ENCODE measurements at places on chromosomes 3 and 15.

GRCh38 chr15:25946241-25946805 lies 83.2 kb upstream of the ATP10A start:
- no peak for DNase-seq

DNA sequence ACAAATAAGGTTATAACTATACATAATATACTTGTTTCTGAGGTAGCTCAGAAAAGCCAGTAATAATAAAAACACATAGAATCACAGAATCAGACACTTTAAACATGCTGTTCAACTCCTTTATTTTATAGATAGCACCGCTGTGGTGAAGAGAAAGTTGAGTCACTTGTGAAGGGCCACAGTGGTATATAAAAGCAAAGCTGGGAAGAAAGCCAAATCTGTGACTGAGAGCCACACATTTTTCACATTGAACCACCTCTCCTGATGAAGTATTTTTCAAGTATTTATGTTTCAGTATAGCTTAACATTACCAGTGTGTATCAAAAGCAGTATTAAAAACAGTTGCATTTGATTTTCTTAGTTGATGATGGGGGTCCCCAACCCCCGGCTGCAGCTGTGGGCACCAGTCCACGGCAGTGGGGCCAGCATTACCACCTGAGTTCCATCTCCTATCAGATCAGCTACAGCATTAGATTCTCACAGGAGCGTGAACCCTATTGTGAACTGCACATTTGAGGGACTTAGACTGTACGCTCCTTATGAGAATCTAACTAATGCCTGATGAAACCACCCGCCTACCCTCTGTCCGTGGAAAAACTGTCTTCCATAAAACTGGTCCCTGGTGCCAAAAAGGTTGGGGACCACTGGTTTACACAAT lies 46.2 kb downstream of the TBL1XR1 start:
- DNase-seq = no peak

- DNase-seq = no peak
Observed at GRCh38 chr3:9916346-9916733, 558 bp upstream of the IL17RC start.

- DNase-seq = no peak
Observed at GRCh38 chr3:13235897-13236296, 162.7 kb upstream of the IQSEC1 start.

DNA sequence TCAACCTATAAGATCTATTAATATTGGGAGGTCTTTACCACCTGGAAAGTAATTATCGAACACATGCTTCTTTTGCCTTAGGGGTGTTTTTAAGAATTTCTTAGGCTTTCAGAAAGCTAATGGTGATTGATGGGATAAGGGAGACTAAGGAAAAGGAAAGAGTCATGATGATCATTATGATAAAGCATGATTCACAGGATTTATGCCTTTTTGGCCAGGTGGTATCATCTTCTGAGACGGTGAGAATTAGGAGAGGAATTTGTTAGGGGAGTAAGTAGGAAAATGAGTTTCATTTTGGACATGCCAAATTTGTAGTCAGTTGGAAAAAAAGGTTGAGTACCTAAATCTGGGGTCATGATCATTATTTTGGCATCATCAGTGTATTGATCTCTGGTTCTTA lies 8.9 kb downstream of the ARMC8 start:
- DNase-seq = no peak

DNA sequence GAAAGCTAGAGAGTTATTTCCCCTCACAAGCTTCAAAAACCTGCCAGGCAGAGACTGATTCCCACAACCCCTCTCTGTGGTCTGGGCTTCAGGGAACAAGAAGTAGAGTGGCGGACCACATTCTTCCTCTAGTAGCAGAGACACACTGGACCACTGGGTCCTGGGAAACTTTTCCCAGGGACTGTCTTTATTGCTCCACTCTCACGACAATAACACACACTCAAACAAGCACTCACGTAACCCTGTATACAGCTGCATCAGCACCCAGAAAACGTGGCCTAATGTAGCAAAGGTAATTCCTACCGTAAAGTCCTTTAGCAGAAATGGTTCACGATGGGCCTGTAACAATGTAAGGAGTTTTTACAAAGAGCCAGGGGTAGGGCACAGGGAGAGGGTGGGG lies 27.6 kb downstream of the CPOX start:
- DNase-seq = no peak

DNA sequence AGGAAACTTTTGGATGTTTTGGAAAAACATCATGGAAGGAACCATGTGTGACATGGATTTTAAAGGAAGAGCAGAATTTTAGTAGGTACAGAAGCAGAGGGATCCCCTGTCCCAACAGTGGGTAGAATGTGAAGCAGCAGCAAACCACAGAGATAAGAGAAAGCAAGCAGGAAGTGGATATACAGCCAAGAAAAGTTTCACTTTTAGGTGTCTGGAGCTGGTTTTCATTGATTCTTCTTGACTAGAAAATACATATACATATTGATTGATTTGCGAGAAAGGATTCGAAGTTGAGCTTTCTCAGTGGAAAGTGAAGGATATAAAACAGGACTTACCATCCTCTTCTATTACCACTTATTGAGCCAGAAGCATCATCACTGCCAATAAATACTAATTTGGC lies 133.5 kb downstream of the KCNMB2 start:
- no peak for DNase-seq

- no peak for DNase-seq
Observed at GRCh38 chr3:47536221-47536891, 22.8 kb upstream of the ELP6 start.

DNA sequence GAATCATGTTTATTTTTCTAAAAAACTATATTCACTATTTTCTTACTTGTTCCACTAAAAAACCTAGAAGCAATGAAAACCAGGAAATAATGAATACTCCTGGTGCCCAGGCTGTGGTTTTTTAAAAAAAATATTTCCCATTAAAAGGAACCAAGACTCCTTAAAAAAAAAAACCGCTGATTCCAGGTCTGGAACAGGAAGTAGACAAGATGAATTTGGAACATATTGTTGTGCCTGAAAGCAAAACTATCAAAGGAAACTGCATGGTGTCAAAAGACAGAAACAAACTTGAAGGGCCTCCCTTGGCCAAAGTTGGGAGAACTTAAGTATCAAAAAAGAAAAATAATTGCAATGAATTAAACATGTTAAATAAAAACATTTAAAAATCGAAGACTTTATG lies 245.3 kb upstream of the P2RY1 start:
- no peak for DNase-seq

- no peak for DNase-seq
Observed at GRCh38 chr15:90947577-90948357, 6.9 kb upstream of the RCCD1 start.

DNA sequence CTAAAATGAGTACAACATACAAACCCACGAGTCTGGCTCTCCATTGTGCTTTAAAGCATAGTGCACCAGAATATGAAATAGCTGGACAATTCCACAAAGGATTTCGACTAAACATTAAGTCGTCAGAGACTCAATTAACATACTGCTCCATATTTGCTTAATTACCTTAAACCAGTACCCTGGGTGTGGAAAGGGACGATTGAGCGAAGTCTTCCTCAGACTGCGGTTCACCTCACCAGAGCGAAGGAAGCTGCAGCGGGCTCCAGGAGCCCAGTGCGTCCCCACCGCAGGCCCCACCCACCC lies 218 bp upstream of the TRPC1 start:
- DNase-seq = no peak

DNA sequence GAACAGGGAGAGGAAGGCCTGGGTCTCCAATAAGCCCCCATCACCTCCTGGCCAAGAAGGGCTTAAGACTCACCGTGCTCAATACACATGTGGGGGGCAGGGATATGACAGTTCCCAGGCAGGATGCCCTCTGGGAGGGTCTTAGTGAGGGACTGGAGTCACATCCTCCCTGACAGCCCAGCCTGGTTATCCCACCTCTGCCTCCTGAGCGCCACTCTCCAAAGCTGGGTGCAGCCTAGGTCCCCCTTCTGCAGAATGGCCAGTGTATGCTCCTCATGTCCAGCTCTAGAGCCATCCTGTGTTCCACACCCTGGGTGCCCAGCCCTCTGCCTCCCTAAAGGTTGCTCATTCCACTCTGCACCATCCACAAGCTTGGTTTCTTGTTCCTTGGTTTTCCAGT lies 1.2 kb upstream of the SHISA5 start:
- no peak for DNase-seq

- no peak for DNase-seq
Observed at GRCh38 chr15:63439536-63440264, 58.1 kb upstream of the CA12 start.

DNA sequence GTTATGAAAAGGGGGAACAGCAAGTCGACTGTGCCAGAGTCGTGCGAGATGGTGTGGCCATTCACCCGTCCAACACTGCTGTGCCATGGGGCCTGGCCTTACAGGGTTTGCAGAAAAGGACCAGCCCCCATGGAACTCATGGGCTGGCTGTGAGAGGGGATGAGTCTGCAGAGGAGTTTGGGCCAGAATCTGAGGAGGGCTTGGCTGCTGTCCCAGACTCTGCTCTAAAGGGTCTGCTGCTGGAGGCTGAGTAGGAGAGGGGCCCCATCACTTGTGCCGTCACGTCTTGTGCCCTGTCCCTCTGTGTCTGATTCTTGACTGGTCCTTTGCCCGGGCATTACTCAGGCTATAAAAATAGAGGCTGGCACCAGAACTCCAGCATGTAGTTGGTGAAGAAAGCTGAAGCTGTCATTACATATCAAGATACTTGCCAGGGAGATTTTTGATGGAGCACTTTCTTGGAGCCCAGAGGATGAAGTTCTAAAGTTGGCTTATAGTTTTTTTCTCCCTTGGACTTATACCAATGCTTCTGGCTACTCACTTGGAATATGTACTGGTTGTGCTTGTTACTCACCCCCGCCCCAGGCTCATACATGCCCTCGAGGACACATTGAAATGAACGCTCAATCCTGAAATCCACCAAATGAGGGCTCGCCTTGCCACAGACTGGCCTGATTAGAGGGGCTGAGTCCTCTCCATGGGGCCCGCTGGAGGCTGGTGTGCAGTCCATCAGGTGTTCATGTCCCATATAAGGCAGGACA lies 10.2 kb downstream of the PXYLP1 start:
- no peak for DNase-seq

DNA sequence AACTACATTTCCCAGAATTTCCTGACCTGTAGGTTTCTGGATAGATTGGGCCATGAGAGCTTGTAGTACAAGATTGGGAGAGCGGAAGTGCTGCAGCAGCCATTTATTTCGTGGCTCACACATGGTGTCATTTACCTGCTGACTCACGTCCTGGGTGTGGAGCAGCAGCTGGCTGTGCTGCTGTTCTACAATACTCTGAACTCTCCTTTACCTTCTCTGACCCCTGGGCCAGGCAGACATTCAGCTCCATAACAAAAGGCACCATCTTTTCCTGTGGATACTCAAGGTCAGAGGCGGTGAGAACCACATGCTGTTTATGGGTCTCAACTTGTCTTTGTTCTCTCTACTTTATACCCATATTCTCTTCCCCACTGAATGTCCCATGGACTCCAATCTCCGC lies 490.2 kb downstream of the IGSF11 start:
- no peak for DNase-seq

DNA sequence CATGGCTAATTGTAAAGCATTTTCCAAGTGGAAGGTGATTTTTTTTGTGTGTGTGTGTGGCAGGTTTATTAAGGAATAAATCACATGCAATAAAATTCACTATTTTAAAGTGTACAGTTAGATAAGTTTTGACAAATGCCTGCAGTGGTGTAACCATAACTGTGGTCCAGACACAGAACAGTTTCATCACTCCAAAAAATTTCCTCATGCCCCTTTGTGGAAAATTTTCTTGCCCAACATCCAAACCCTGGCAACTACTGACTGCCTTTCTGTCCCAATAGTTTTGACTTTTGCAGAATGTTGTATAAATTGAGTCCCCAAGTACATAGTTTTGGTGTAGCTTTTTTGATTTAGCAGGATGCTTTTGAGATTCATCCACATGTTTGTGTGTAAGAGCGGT lies 135.1 kb upstream of the KLHL25 start:
- DNase-seq = no peak

DNA sequence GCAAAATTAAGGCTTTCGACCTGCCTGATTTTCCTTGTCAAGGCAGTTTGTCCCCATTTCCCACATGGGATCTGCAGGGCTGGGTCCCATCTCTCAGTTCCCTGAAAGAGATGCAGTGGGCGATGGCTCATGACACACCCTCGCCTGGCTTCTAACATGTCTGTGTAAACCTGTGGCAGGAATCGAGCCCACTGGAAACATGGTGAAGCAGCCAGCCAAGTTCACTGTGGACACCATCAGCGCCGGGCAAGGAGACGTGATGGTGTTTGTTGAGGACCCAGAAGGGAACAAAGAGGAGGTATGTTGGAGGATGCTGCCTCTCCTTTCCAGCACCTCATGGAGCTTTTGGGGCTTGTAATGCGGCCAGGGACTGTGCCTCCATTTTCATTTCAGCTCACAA lies 86.4 kb downstream of the FLNB start:
- DNase-seq = no peak

DNA sequence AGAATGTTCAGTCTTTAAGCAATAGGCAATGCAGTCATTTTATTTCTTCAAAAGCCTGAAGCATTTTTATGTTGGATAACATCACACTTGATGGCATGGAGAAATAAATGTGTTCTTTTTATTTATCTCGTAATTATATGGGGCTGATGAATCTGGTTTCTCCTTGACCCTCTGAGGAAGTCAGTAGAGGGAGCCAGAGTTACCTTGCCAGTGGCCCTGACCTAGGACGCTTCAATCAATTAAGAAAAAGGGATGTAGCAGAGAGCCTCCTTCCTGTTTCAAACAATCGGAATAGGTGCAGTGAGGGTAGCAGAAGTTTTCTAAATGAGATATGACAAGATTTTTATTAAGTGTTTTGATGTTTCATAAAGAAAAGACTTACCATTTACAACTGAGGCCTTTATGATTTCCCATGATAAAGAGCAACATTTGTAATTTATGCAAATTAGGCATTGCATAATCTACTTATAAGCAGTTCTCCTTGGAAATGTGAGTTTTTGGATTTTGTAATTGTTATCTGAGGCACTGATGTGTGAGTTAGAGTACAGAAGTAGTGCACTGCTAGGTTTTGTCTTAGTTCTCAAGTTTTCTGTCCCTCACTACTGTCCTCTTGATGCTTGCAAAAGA lies 129.1 kb downstream of the RAP2B start:
- no peak for DNase-seq

- no peak for DNase-seq
Observed at GRCh38 chr15:66720206-66721010, 18.4 kb downstream of the SMAD6 start.

- DNase-seq = no peak
Observed at GRCh38 chr3:14564741-14565140, 24.6 kb upstream of the GRIP2 start.

GRCh38 chr3:111333642-111334041 lies 208.4 kb upstream of the CD96 start:
- no peak for DNase-seq

GRCh38 chr3:195210266-195210973 lies 60.5 kb downstream of the XXYLT1 start:
- no peak for DNase-seq

GRCh38 chr3:152304160-152304559 lies 35.4 kb downstream of the MBNL1 start:
- DNase-seq = no peak

Data from stimulated activated naive CD8-positive, alpha-beta T cell treated with anti-CD3 and anti-CD28 coated beads, Interleukin-15, Interleukin-2, amounts not matched to agents 100 U/mL and 50 U/mL, for 24 hours (primary cell).